ENCODE measurements at places on chromosomes 6 and 20.

- DNase-seq = no peak
Measured at GRCh38 chr6:129195643-129196042, 312.7 kb downstream of the LAMA2 start.

- no peak for DNase-seq
Measured at GRCh38 chr6:105273589-105273988, 93.8 kb upstream of the POPDC3 start.

DNA sequence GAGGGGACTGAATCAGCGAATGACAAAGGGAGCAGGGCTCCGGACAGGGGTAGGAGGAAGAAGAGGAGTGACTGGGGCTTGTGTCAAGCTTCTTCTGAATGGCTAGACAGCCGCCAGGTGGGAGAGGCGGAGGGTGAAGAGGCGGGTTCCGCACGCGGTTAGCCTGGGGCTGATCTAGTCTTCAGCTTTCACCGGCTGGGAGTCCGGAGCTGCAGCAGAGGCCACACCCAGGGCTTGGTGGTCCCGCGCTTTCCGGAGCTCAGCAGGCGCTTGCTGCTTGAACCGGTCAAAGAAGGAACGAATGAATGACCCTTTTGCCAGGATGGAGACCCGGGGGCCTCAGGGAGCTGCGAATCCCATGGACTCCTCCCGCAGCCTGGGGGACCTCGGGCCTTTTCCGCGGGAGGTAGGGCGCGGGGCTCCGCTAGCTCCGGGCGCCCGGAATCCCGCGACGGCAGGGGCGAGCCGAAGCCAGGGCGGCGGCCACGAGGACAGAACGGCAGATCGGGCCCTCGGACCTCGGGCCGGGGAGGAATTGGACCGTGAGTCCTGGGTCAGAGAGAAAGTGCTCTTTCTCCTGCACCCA is at the start of gene C6orf141:
Gene C6orf141, plus strand, starts transcription at position 177 of the 586 bp plus-strand sequence. Its CDS starts 125 bp downstream, at position 302.
- peak; percentile 68 for DNase-seq

DNA sequence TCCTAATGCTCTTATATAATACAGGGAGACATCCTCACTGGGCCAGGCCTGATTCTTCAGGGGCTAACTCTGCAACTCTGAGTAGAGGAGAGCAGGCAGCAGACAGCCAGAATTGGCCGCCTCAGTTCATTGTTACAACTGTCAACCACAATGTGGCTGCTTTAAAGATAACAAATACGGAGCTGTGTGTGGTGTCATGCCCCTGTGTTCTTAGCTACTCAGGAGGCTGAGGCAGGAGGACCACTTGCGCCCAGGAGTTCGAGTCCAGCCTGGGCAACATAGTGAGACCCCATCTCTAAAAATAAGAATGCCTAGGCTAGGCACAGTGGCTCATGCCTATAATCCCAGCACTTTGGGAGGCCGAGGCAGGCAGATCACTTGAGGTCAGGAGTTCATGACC is 34.3 kb downstream of the CEP250 start:
- no peak for DNase-seq

DNA sequence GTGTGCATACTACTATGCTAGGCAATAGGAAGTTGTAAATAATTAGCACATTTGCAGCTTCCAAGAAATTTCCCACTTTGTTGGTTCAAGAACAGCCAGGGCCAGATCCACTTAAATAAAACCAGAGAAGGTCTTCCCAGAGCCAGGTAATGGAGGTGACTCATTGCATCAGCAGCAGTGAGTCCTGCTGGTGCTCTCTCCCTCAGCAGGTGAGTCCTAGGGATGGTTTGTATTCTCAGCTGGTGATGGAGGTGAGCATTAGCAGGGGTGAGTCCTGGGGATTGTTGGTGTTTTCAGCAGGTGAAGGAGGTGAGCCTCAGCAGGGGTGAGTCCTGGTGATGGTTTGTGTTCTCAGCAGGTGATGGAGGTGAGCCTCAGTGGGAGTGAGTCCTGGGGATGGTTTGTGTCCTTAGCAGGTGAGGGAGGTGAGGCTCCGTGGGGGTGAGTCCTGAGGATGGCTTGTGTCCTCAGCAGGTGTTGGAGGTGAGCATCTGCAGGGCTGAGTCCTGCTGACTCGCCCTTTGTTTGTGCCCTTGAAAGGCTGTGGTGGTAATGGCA is 232.8 kb upstream of the EXOC2 start:
- no peak for DNase-seq

GRCh38 chr6:13834790-13835189 is 20.4 kb upstream of the MCUR1 start:
- DNase-seq = no peak

DNA sequence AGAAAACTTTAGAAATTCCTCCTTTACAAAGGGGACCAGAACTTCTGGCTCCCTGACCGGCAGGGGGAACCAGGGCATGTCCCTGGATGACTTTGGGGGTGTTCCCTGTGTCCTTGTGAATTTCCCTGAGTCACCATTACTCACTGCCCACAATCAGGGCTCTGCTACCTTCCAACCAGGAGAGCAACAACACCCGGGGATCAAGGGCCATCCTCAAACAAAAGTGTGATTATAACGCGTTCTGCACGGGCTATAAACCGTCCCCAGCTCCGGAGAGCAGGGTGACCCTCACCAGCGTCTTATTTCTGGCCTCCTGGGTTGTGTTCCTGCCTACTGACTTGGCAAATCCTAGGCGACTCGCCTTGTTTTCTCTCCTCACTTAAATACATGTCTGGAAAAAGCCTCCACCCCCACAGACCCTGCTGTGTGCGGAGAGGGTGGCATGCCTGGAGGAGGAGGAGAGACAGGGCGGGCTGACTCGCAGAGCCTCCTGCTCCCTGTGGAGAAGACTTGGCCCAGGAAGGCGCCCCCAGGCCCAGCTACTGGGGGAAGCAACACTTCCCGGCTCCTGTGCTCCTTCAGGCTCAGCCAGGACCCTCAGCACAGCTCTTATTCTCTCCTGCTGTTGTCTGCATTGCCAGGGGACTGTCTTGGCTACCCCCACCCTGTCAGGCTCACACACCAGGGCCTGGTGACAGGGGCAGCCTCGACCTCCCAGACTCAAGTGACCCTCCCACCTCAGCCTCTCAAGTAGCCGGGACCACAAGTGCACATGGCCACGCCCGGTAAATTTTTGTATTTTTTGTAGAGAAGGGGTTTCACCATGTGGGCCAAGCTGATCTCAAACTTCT is 54.1 kb downstream of the FGD2 start:
- DNase-seq = no peak

DNA sequence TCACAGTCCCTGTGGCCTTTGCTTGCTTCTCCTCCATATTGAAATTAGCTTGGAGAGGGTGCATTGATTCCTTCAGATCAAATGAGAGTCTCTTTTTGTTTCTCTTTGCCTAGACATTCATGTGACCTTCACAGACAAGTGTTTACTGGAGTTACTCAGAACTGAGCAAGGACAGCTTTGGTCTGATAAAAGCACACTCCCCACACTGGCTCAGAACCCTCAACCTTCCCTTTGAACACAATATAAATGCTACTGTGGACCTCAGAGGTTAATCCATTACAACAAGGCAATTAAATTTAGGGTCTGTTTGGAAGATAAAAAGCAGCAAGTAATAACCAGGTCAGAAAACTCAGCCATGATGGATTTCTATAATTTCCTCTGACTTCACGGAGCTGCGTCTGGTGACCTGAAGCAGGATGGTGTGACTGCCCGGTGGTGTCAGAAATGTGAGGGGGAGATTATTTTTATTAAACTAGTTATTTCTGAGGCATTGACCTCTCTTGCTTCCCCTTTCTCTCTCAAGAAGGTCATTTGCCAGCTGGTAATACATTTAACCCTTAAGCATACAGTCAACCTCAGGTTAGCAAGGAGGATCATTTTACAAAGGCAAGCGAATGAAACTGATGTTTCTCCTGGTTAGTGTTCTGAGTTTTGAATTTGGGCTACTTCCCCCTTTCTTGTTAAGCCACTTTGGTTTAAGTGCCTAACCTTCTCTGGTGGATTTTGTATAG is 208.2 kb downstream of the CLIC5 start:
- DNase-seq = no peak

DNA sequence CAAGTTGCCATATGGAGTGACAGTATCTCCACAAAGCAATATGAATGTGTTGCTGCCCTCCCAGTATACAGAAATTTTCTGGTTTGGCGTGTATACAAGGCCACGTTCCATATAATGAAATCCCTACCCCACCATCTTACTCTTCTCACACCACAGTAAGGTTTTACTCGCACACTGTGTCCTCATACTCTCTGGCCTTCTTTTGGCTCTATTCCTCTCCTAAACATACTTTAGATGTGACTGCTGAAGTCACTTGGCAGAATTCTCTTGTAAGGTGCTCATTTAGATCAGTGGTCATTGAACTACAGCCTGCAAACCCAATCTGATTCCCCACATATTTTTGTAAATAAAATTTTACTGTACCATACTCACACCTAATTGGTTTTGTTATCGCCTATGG is 123.2 kb downstream of the RFPL4B start:
- DNase-seq = no peak

GRCh38 chr20:4671015-4671414 is 50.7 kb upstream of the PRND start:
- no peak for DNase-seq
